ENCODE measurements at places on chromosomes 5 and 9.

DNA sequence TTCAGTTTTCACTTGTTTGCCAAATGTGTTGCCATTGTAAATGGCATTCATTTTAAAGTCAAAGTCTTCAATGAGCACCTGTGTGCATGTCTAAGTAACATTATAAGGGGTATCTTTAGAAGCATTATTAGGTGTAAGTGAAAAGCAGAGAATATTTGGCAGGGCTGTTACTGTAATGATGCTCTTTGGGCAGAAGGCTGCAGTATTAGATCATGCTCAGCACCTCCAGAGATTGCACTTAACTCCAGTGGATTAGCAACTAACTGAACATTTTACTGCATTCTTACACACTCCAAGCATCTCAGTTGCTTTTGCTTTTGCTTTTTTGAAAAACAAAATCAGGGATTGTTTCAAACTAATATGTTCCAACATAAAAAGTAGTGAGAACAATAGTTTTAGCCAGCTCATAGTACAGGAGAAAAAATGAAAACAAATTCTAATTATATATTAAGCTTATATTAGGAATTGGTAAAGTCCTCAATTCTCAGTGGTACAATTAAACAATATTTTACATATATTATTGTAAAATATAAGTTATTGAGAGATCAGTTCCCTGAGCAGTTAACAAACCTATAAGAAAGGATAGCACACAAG is 1740.9 kb upstream of the CDH9 start:
- no peak for DNase-seq

- no peak for DNase-seq
These were observed 603.3 kb downstream of the KIF4B start for GRCh38 chr5:155616779-155617392.

DNA sequence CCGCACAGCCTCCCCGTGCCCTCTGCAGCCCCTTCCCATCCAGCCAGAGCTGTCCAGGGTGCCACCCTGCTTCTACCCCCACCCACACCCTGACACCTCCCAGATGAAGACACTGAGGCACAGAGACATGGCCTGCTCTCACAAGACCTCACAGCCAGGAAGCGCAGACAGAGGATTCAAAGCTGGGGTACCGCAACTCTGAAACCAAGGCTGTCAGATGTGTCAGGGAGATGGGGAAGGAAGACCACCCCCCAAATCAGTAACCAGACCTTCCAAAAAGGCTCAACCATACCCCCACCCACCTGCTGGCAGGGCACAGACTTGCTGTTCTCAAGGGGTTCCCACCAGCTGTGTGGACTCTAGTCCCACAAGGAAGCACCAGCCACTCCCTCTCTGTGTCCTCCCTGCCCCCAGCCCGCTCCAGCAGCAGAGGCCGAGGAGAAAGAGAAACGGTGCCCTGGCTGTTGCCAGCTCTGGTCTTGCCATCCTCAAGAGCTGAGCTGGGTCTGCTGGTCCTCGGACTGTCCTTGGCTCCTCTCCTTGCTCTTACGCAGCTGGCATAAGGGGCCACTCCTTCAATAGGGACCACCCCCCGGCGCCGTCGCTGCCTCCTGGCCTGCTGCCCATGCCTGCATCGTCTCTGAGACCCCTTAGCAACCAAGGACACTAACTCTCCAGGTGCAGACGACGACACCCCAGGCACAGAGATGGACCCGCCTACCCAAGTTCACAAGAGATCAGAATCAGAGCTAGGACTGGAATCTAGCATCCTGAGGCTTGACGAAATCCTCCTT is 699 bp downstream of the AKNA start:
- DNase-seq: no peak

- DNase-seq: no peak
These were observed 128.7 kb downstream of the C5orf15 start for GRCh38 chr5:133839721-133840120.

- no peak for DNase-seq
These were observed 46.0 kb upstream of the FSTL4 start for GRCh38 chr5:133658327-133658726.

DNA sequence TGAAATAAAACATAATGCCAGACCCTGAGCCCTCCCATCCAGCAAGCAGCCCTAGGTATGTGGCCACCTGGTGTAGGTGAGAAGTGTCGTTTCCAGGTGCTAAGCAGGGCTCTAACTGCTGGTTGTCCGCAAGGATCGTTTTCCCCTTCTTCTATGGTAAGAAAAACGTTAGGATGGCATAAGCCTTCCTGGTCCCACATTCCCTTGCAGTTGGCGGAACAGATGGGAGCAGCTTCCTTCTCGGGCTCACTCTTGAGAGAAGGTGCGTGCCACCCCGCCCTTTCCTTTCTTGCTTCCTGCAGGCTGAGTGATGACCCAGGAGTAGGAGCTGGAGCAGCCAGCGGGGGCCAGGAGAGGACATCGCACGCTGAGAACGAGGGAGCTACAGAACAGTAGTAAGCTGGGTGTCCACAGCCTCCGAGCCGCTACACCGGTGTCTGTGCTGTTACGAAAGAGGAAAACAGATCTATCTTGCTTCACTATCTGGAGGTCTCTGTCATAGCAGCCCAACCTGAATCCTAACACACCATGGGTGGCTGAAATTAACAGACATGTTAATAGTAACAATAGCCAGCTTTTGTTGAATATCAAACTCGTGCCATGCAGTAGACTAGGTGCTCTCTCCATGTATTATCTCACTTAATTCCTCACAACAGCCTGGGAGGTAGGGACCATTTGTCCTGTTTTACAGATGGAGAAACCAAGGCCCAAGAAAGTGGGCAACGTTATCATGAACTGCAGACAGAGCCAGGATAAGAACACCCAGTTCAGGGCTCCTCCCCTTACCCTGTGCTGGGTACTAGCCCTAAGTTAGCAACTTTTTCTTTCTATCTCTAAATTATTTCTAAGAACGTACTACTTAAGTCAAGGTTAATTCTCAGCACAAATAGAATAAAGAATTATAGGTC is 139.8 kb downstream of the COL23A1 start:
- DNase-seq: no peak

DNA sequence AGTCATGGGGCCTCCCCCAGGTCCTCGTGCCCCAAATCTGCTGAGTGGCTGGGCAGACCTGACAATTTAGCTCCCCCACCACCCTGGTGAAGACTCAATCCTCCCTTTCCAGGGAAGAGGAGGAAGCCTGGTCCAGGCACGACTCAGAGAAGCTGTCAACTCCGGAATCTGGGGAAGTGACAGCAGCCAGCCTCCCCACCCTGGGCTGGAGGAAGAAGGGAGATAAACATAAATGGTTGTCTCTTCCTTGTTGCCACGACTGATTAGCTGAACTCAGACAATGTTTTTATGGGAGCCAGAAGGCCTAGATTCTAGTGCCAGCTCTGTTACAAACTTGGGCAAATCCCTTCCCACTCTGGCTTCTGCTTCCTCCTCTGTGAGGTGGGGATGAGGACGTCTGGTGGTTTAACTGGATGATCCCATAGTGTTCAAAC is 15.4 kb downstream of the CCDC69 start:
- DNase-seq: no peak

- no peak for DNase-seq
These were observed 19.4 kb upstream of the FBP2 start for GRCh38 chr9:94613003-94613402.

DNA sequence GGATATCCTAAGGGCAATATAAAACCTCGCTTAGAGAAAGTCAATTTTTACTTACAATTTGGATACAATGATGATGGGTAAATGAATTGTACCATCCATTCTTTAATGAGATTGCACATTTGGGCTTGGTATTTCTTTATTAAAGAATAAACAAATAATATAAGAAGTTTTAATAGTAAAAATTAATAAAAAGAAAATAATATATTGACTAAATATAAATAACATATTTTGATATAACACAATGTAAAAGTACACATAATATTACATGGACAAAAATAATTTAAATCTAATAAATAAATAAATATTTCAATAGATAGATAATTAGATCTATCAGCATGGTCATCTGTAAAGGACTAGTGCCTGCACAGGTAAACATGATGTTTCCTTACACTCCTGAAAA is 944 bp downstream of the IFNA21 start:
- no peak for DNase-seq

- no peak for DNase-seq
These were observed 5.1 kb upstream of the HEXB start for GRCh38 chr5:74679966-74680365.

- no peak for DNase-seq
These were observed 38.3 kb upstream of the TNFSF8 start for GRCh38 chr9:114968671-114969070.

- DNase-seq: no peak
These were observed 96.5 kb upstream of the ERCC6L2 start for GRCh38 chr9:95778957-95779356.

- no peak for DNase-seq
These were observed 122.4 kb upstream of the GAS1 start for GRCh38 chr9:87069690-87070089.

DNA sequence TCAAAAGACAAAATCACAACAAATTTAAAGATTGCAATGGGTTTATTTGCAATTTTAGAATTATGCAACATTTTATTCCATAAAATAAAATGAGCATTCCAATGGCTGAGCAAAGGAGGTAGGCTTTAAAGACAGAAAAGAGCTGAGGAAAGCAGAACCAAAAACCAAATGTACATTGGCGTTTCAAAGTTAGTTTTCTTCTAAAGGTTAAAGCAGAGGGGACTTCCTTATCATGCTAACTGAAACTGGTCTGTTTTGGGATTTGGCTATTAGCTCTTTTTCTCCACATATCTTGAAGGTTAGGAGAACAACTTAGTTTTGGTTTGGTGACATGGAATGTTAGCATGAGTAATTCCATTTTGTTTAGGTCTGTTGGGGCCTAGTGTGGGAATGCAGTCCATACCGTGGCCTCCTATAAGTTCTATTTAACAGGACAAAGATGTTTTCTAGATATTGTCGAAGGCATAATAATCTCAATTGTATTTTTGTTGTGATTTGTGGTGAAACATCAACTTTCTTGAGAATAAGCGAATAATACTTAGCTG is 20.3 kb downstream of the DCP2 start:
- DNase-seq: no peak

GRCh38 chr9:86975606-86976005 is 28.3 kb upstream of the GAS1 start:
- no peak for DNase-seq

- DNase-seq: no peak
These were observed 58.3 kb upstream of the MOCS2 start for GRCh38 chr5:53167836-53168235.

DNA sequence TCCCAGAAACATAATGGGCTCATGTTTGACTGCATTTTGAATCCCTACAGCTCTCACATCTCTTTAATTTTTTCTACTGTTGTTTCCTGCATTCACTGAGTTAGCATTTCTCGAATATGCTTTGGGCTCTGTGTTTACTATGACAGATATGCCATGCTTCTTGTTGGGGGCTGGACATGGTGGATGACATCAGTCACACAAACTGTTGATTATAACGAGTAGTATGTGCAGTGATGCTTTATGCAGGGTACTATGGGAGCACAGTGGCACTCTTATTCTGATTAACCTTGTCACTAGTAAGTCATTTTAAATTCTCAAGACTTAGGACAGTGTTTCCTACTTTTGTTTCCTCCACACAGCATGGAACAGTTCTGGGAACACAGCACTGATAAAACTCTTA is 295.4 kb upstream of the ZNF608 start:
- DNase-seq: no peak

GRCh38 chr9:124218987-124219461 is 38.7 kb upstream of the NEK6 start:
- no peak for DNase-seq

DNA sequence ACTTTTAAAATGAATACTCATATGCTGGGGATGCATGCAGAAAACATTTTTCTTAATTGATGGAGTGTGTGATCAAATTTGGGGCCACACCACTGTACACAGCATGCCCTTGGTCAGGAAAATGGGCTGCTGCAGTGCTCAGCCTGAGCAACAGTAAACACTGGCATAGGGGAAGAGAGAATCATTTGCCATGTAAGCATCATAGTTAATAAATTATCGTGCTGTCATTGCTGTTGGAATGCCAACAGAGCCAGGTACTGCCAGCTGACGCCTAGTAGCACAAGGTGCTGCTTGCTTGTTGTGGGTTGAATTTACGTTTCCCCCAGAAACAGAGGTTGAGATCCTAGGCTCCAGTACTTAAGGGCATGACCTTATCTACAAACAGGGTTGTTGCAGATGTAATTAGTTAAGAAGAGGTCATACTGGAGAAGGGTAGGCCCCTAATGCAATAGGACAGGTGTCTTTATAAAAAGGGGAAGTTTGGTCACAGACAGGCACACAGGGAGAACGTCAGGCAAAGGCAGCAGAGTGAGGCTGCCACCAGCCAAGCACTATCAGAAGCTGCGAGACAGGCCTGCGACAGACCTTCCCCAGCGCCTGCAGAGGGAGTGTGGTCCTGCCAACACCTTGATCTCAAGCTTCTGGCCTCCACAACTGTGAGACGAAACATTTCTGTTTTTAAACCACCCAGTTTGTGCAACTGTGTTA is 25.3 kb downstream of the DAP start:
- DNase-seq: no peak

GRCh38 chr5:60147791-60148190 is 254.3 kb upstream of the PDE4D start:
- no peak for DNase-seq

DNA sequence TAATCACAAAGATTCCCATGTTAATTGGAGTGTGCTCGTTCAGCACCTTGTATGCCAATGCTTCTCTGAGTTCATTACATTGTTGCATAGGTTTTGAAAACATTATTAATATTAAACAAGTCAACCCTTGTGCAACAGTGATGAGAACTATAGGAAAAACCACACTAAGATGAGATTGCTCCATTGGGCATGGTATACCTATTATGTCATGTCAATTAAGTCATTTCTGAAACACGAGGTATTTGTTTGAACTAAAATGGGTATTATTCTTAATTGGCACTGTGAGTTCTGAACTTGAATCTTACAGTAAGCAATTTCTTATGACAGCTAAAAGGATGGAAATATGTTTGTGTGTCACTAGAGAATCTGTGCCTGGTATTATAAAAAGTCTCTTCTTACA is 447.7 kb downstream of the EFNA5 start:
- no peak for DNase-seq

- DNase-seq: no peak
These were observed 123.6 kb downstream of the TEX10 start for GRCh38 chr9:100229136-100229535.

DNA sequence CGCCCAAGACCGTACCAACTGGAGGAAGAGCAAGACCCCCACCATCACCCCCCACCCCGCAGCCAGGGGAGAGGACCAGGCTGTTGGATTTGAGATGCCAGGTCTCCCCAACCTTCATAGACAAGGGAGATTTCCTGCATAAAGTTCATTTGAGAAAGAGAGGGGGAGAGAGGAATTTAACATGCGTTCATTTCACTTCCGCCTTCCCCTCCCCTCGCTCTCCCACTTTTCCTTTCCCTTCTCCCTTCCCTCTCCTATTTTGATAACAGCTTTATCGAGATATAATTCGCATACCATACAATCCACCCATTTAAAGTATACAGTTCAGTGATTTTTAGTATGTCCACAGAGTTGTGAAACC is 4.2 kb upstream of the NKX2-5 start:
- no peak for DNase-seq
